Trophoblast cell (in vitro differentiated cells and primary cell): ENCODE measurements at places on chromosomes 7 and 10.

GRCh38 chr7:85516675-85517074 lies 329.8 kb upstream of the SEMA3D start:
- H3K27me3 ChIP-seq = no peaks in the 10 kb centered on the region
- H3K4me1 ChIP-seq = no peaks in the 10 kb centered on the region
- H3K4me3 ChIP-seq = no peak overlapping the region
- no peak for DNase-seq

GRCh38 chr7:151086802-151087244 lies 548 bp downstream of the AGAP3 start:
- H3K4me1 ChIP-seq = peaks cover 46% of the 10 kb centered on the region
- no peaks in the 10 kb centered on the region for H3K27me3 ChIP-seq
- peak overlapping the region; percentile 75 for H3K4me3 ChIP-seq
- no peaks in the 10 kb centered on the region for H3K36me3 ChIP-seq

- H3K36me3 ChIP-seq = no peaks in the 10 kb centered on the region
- H3K4me3 ChIP-seq = no peak overlapping the region
- no peaks in the 10 kb centered on the region for H3K4me1 ChIP-seq
- H3K27ac ChIP-seq = no peak overlapping the region
These were observed 49.0 kb upstream of the WNT16 start for GRCh38 chr7:121279822-121280221.

GRCh38 chr7:150410680-150411346 lies 31.7 kb downstream of the ZNF775 start:
- H3K27ac ChIP-seq = peak overlapping the region; percentile 21
- H3K4me3 ChIP-seq = no peak overlapping the region
- no peak for DNase-seq
- peaks cover 25% of the 10 kb centered on the region for H3K4me1 ChIP-seq
- H3K27me3 ChIP-seq = no peaks in the 10 kb centered on the region

DNA sequence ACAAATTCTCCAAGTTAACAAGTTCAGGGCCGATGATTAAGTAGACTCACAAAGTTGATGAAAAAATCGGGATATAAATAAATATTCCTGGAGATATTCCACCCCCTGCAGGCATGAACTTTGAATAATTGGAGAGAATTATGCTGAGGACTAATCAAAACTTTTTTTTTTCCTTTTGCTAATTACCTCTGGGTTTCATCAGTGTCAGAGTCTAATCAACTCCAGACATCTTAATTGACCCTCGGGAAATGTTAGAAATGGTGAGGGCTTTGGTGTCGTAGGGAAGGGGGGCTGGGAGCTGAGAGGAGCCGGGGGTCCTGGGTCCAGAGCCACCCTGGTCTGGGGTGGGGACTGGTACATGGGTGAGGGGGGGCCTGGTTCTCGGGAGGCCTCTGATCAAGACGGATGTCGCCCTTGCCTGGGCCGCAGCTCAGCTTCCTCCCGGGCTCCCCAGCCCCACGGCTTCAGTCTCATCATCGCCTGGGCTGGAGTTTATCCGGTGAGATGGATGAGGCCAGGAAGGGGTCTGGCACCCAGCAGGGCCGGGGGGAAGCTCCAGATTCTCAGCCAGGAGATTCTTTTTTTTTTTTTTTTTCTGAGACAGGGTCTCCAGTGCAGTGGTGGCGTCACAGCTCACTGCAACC lies 30.4 kb upstream of the ELFN1 start:
- peaks cover 17% of the 10 kb centered on the region for H3K4me1 ChIP-seq
- H3K27ac ChIP-seq = no peak overlapping the region
- H3K4me3 ChIP-seq = no peak overlapping the region
- no peaks in the 10 kb centered on the region for H3K27me3 ChIP-seq
- no peaks in the 10 kb centered on the region for H3K36me3 ChIP-seq
- DNase-seq = no peak

DNA sequence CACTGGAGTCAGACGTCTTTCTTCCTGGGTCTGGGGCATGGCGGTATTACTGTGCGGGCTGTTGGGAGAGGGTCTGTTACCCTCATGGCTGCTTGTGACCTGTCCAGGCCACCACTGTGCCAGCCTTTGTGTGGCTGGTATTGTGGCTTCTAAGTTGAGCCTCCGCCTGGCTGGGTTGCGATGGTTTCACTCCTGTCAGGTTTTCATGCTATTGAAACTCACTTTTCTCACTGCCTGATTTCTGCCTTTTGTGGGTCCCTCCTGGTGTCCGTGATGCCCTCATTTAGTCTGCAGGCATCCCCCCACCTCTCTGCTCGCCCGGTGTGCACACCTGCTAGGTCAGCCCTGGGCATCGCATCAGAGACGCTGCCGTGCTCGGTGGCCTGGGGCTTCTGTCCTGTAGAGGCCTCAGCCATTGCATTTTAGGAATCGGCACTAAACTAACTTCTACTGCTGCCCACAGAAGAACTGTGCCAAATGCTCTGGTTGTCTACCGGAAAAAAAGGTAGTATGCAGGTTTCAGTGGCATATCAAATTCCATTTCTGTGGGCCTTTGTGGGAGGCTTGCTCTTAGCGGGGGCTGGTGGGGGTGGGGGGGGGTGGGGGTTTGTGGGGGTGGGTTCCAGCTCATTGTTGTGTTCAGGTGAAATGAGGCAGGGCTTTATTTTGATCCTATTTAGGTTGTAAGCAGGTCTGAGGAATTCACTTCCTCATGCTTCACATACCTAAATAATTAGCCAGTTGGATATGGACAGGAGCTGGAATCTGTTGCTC lies 64.3 kb downstream of the MGMT start:
- H3K4me3 ChIP-seq = no peak overlapping the region
- no peak for DNase-seq
- H3K4me1 ChIP-seq = peaks cover 21% of the 10 kb centered on the region
- no peaks in the 10 kb centered on the region for H3K27me3 ChIP-seq
- no peaks in the 10 kb centered on the region for H3K36me3 ChIP-seq

DNA sequence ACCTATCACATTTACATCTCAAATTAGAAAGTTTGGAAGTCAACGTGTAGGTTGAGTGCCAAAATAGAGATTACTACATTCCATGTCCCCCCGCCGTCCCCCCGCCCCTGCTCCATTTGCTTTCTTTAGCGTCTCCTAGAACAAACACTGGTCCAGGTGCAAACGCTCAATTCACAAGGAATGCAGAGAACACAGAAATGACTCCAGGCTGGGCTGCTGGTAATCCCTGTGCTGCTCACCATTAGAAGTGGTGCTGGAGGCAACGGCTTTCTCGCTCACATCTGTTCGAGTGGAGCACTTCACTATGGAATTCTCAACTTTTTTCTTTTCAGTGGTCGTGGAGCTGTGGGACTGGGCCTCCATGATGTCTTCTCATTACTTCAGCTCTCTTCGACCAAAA lies 14.1 kb downstream of the GLI3 start:
- H3K27ac ChIP-seq = no peak overlapping the region
- H3K4me1 ChIP-seq = peaks cover 10% of the 10 kb centered on the region
- H3K36me3 ChIP-seq = peaks cover 2% of the 10 kb centered on the region
- H3K27me3 ChIP-seq = no peaks in the 10 kb centered on the region
- H3K4me3 ChIP-seq = no peak overlapping the region

DNA sequence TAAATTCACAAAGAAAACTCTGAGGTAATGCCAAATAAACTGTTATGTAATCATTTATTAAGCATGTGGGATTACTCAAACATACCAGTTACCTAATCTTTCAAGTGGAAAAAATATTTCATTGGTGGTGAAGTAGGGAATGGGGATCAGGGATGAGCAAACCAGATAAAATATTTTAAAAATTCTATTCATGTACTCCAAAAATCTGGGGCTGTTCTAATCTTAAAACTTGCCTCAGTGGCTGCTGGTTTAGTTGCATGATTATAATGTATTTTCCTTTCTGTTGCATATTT lies 19.5 kb downstream of the LMOD2 start:
- H3K27me3 ChIP-seq = no peaks in the 10 kb centered on the region
- H3K4me3 ChIP-seq = no peak overlapping the region
- no peak for DNase-seq
- no peaks in the 10 kb centered on the region for H3K36me3 ChIP-seq
- peaks cover 3% of the 10 kb centered on the region for H3K4me1 ChIP-seq

DNA sequence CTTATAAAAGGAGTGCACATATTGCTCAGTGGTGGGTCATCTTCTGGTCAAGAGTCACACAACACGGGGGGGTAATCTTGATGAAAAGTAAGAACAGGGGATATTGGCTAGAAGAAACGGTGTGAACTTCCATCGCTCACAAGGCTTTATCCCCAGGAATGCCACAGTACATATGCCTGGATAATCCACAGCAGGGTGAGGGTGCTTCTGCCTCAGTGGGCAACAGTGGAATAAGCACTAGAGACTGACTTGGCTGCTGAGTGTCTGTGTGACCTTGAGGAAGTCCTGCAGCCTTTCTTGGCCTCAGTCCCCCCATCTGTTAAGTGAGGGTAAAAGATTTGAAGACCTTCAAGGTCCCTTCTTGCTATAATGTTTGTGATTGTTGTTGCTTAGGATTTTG lies 44.9 kb upstream of the SHH start:
- no peaks in the 10 kb centered on the region for H3K4me1 ChIP-seq
- no peak for DNase-seq
- no peak overlapping the region for H3K4me3 ChIP-seq
- H3K36me3 ChIP-seq = no peaks in the 10 kb centered on the region
- H3K27ac ChIP-seq = no peak overlapping the region

DNA sequence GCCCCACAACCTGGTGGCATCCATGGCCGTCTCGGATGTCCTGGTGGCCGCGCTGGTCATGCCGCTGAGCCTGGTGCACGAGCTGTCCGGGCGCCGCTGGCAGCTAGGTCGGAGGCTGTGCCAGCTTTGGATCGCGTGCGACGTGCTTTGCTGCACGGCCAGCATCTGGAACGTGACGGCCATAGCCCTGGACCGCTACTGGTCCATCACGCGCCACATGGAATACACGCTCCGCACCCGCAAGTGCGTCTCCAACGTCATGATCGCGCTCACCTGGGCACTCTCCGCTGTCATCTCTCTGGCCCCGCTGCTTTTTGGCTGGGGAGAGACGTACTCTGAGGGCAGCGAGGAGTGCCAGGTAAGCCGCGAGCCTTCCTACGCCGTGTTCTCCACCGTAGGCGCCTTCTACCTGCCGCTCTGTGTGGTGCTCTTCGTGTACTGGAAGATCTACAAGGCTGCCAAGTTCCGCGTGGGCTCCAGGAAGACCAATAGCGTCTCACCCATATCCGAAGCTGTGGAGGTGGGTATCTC lies 1.1 kb downstream of the HTR5A start:
- H3K36me3 ChIP-seq = no peaks in the 10 kb centered on the region
- no peak overlapping the region for H3K27ac ChIP-seq
- no peaks in the 10 kb centered on the region for H3K4me1 ChIP-seq
- peak overlapping the region; percentile 25 for H3K4me3 ChIP-seq
- H3K27me3 ChIP-seq = peaks cover 6% of the 10 kb centered on the region

GRCh38 chr7:99788554-99788953 lies 4.6 kb upstream of the CYP3A4 start:
- no peaks in the 10 kb centered on the region for H3K27me3 ChIP-seq
- no peaks in the 10 kb centered on the region for H3K4me1 ChIP-seq
- no peak for DNase-seq
- no peaks in the 10 kb centered on the region for H3K36me3 ChIP-seq
- H3K27ac ChIP-seq = no peak overlapping the region

- H3K4me3 ChIP-seq = no peak overlapping the region
- H3K36me3 ChIP-seq = no peaks in the 10 kb centered on the region
- DNase-seq = no peak
- no peaks in the 10 kb centered on the region for H3K4me1 ChIP-seq
These were observed 26.3 kb downstream of the NEBL start for GRCh38 chr10:20870834-20871233.

DNA sequence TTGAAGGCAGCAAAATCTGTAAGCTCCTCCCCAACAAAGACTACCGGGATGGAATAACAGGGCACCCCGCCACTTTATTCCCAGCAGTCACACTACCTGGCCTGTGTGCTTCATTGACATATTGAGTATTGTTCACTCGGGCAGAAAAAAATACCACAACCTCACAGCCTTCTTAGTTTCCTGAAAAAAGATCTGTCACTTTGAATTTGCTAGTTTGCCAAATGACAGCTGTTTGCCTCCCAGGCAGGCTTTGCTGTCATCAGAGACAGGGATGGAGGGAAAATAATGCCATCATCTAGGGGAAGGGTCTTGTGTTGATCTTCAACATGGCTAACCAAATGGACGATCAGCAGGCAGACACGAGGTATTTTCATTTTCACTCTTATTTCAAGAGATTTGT lies 26.9 kb downstream of the BMPER start:
- no peaks in the 10 kb centered on the region for H3K36me3 ChIP-seq
- peaks cover 6% of the 10 kb centered on the region for H3K4me1 ChIP-seq
- no peak for DNase-seq
- H3K4me3 ChIP-seq = no peak overlapping the region
- no peaks in the 10 kb centered on the region for H3K27me3 ChIP-seq
- no peak overlapping the region for H3K27ac ChIP-seq

DNA sequence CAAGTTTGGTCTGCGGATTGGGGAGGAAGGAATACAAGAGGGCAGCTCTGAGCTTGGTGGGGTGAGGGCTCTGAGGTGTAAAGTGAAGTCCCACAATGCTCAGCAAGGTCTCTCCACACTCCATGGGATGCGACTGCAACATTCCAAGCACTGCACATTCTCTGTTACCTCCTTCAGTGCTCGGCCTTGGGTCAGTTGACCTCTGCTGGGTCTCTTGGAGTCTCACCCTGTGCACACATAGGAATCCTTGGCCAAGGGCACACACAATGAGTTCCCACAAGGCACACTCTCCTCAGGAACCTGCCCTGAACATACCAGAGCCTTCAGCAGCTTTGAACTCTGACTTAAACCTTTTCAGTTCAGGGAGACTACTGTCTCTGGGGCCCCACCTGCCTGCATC lies 2.4 kb upstream of the WDFY4 start:
- H3K4me3 ChIP-seq = no peak overlapping the region
- no peaks in the 10 kb centered on the region for H3K4me1 ChIP-seq
- no peaks in the 10 kb centered on the region for H3K27me3 ChIP-seq
- no peaks in the 10 kb centered on the region for H3K36me3 ChIP-seq
- DNase-seq = no peak

- H3K4me1 ChIP-seq = peaks cover 21% of the 10 kb centered on the region
- DNase-seq = peak; percentile 73
- no peaks in the 10 kb centered on the region for H3K36me3 ChIP-seq
- no peak overlapping the region for H3K4me3 ChIP-seq
- peak overlapping the region; percentile 97 for H3K27ac ChIP-seq
These were observed 85.6 kb upstream of the FRMD4A start for GRCh38 chr10:14416308-14416700.

DNA sequence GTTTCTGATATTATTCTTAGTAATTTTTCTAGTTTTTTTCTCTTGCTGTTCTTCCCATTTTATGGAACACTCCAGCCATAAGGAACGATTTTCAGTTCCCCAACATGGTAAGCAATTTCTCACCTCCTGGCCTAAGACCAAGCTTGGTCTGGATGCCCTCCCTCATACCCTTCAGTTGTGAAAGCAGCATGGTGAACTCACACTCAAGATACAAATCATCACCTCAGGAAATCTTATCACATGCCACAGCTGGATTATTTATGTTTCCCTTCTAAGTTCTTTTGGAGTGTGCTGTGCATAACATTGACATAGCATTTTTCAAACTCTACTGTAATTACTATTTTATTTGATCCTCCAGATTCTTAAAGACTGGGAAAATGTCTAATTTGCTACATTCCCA lies 216.6 kb downstream of the AGMO start:
- H3K36me3 ChIP-seq = no peaks in the 10 kb centered on the region
- no peak overlapping the region for H3K27ac ChIP-seq
- H3K4me1 ChIP-seq = no peaks in the 10 kb centered on the region
- H3K4me3 ChIP-seq = no peak overlapping the region
- no peak for DNase-seq

GRCh38 chr7:47516985-47517600 lies 64.8 kb downstream of the TNS3 start:
- no peak for DNase-seq
- no peak overlapping the region for H3K27ac ChIP-seq
- peaks cover 36% of the 10 kb centered on the region for H3K36me3 ChIP-seq
- no peaks in the 10 kb centered on the region for H3K27me3 ChIP-seq
- no peak overlapping the region for H3K4me3 ChIP-seq

- H3K36me3 ChIP-seq = peaks cover 14% of the 10 kb centered on the region
- no peak for DNase-seq
- no peak overlapping the region for H3K4me3 ChIP-seq
- no peak overlapping the region for H3K27ac ChIP-seq
- no peaks in the 10 kb centered on the region for H3K27me3 ChIP-seq
These were observed 102.1 kb upstream of the DDC start for GRCh38 chr7:50667338-50667737.
